Dermis blood vessel endothelial cell (primary cell): ENCODE measurements at places on chromosomes 5 and 9. TPM values are rescaled to one million over a fixed set of nuclear protein-coding genes. Genes with fewer than 3 reads are reported as not detected.
A peak's percentile ranks its signal among the peaks of the same experiment; 100 is the strongest.

The SMC2 gene
- 15.5 and 38.1 TPM in 2 replicates for total RNA-seq

The SPATA31A6 gene
- not detected in 2 replicates for total RNA-seq

The PAX5 gene
- not detected in 2 replicates for total RNA-seq

The LRRC70 gene
- 48.4 and 60.8 TPM in 2 replicates for total RNA-seq

The PLPP6 gene
- total RNA-seq, result 6.1 and 8.0 TPM in 2 replicates

The BTNL9 gene
- total RNA-seq, result 0.05 and 0.17 TPM in 2 replicates

The IL4 gene
- not detected in 2 replicates for total RNA-seq

The HAVCR2 gene
- total RNA-seq, result under 0.01 and 0.09 TPM in 2 replicates

The PCDHGA10 gene
- total RNA-seq, result 4.7 and 6.0 TPM in 2 replicates

The MARCHF6 gene
- 63.8 and 116 TPM in 2 replicates for total RNA-seq

The FCHO2 gene
- total RNA-seq, result 26.2 and 31.8 TPM in 2 replicates

The PTGR1 gene
- total RNA-seq, result 23.3 and 27.6 TPM in 2 replicates

The LCN1 gene
- not detected in 2 replicates for total RNA-seq

The PRDM9 gene
- not detected in 2 replicates for total RNA-seq

The REEP2 gene
- 0.68 and 1.5 TPM in 2 replicates for total RNA-seq

- DNase-seq, result no peak
These were observed 26.4 kb downstream of the PTPN3 start for GRCh38 chr9:109471475-109472393.

DNA sequence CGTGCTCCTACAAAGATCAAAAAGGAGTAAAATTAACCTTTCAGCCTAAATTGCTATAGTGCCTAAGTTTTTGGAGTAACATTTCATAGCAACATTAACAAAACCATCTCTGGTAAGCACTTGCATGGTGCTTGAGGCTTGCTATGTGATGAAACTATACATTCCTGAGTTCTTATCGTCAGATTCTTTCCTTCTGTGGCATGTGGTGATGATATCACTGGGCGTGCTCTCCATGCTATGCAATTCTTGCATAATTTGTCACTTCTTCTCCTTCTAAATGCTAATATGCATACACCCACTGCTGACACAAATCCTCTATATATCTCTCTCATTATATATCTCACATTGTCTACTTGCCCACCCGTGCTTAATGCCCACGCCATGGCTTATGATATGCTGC is 2019.9 kb downstream of the MAT2B start:
- DNase-seq, result no peak

DNA sequence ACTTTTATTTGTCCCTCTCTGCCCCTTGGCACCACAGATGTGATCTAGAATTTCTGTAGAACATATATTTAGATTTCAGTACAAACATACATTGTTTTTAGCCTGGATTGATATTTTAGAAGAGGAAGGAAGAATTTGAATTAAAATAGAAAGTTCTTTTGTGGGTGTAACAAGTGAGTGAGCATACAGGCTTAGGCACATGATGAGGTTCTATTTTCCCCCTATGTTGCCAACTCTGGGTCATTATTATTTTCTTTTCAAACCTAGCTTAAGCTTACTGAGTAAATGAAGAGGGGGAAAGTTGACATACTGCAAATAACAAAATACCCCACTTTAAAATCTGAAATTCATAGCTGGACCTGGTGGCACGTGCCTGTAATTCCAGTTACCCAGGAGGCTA is 102.9 kb downstream of the GCNT1 start:
- DNase-seq, result no peak

GRCh38 chr5:129400395-129400983 is 59.6 kb upstream of the ADAMTS19 start:
- peak; percentile 0 for DNase-seq

GRCh38 chr5:883475-884181 is 9.0 kb downstream of the BRD9 start:
- no peak for DNase-seq

GRCh38 chr5:153672347-153673090 is 182.0 kb downstream of the GRIA1 start:
- DNase-seq, result peak; percentile 79

DNA sequence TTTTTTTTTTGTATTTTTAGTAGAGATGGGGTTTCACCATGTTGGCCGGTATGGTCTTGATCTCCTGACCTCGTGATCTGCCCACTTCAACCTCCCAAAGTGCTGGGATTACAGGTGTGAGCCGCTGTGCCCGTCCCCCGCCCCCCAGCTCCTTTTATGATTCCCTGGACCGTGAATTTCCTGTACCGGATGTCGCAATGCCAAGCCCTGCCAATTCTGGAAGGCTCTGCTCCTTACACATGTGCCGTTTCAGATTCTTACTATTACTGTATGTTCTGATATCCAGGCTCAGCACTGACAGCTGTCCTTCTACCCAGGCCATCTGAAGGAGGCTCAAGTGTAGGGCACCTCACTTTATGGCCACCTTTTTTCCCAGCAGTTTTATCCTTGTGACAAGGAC is 100.1 kb downstream of the PLCXD3 start:
- no peak for DNase-seq

DNA sequence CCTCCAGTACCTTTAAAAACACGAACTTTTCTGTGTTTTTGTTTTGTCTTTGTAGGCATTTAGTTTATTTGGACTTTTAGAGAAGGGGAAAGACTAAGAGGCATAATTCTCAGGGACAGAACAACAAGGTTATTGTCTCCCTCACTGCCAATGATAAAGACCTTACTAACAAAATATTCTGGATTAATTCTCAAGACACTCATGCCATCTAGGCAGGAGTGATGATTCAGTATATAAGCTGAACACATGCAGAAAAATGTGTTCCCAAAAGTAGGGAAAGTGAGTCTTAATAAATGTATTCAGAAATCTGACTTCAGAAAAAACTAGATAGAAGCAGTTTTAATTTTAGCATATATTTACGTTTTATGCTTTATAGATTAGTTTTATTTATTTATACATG is 17.4 kb upstream of the ASPN start:
- no peak for DNase-seq

DNA sequence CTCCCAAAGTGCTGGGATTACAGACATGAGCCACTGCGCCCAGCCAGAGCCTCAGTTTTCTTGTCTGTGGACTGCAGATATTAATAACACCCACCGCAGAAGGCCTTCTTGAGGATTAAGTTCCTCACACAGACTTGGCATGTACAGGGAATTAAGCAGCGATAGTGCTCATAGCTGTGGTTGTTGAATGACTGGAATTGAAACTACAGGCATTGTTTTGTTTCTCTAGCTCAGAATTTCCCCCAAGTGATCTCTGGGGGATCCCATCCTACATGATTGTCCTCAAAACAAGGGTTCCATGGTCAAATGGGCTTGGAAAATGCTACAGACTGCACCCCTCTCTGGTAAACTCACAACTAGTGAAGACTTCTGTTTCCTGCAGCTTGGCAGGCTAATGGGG is 44.2 kb upstream of the TDRD7 start:
- no peak for DNase-seq

DNA sequence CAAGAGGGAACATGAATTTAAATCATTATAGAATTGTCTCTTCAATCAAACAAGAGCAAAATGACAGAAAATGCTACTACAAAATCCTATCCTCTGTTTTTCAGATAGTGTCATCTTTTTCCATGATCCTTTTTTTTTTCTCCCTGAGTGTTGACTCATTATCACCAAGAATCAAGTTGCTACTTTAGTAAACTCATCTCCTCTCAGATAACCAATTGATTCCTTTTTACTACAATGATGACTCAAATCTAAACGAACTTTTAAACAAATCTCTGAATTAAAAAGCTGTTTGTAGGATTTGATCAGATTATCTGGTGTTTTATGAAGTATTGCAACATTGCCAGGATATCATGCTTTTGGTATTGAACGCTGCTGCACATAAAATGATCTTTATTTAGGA is 23.9 kb upstream of the IL7R start:
- DNase-seq, result no peak

DNA sequence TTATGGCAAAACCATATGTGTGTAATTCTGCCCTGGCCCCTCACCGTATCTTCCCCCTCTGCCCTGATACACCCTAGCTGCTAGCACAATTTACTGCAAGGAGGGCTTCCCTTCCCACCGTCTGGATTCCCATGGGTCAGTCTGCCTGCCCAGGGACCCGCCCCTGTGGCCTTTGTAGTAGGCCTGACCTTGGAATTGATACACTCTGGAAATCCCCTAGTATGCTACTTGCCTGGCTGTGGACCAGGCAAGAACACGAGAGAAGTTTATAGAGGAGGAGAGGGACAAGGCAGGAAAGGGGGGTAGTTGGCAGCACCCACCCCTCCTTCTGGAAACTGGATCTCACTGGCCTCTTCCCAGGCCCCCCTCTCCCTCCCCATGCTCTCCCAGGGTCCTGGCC is 115.8 kb upstream of the CCL21 start:
- no peak for DNase-seq

GRCh38 chr5:137372016-137372772 is 126.9 kb downstream of the SPOCK1 start:
- DNase-seq, result no peak

GRCh38 chr9:13431222-13431536 is 151.7 kb upstream of the MPDZ start:
- no peak for DNase-seq

- peak; percentile 46 for DNase-seq
These were observed 313.6 kb downstream of the KCTD16 start for GRCh38 chr5:144484124-144484897.

DNA sequence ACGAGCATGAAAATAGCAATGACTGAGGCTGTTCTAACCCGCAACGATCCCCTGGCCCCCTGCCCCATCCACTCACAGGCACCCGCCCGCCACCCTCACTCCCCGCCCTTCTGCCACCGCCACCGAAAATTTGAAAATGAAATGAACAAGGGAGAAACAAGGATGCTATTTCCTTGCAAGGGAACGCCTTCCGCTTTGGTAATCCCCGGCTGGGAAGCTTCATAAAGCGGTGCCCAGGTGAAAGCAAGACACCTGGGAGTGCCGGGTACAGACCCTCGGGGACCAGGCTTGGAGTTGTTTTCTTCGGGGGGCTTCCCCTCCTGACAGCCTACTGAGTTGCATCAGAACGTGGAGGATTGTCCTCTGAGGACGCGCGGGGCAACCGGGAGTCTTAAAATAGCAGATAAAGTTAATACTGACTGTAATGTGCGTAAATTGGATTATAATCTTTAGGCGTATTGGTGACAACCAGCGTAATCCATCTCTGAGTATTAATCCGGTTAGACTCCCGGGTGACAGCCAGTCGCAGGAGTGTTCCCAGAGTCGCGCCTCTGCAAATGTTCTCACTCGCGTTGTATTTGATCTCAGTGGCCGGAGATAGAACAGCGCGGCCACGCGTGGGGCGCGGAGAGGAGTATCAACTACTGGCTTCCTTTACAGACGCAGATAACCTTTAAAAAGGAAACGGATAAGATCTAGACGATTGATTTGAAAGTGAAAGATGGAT is 885 bp upstream of the MLLT3 start:
- peak; percentile 16 for DNase-seq

GRCh38 chr9:70672161-70672649 is 257.7 kb upstream of the KLF9 start:
- no peak for DNase-seq

GRCh38 chr9:25602400-25603044 is 75.7 kb downstream of the TUSC1 start:
- no peak for DNase-seq

GRCh38 chr5:178083922-178084321 is 29.4 kb upstream of the N4BP3 start:
- DNase-seq, result no peak

DNA sequence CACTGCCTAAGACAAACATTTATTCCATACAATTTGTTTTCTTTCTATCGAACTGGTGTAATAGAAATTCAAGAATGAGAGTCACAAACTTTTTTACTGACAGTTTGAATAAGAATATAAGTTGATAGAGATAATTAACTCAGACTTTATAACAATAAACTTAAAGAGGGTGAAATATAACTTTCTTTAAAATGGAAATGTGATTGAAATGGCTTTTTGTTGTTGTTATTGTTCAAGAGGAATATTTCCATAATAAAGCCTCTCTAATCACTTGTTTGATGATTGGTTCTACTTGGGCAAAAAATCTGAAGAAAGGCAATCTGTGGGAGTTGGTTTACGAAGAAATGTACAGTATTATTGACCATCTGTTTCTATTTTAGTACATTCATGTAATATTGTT is 79.3 kb downstream of the ST8SIA4 start:
- no peak for DNase-seq

DNA sequence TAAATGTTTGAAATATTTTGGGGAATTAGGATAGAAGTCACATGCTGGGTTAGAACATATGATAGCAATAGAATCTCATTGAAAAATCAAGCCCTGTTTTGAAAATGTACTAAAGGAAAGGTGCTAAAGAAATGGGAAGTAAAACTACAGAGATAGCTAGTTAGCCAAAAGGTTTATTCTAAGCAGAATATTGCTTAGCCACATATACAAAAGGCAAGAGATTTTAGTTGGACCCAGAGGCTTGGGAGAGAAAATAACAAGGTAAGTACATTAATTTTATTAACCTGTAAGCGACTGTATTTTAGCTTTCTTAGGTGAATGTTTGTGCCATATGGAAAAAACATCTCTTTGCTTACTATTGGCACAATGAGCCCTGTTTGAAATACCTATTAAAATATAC is 108.3 kb downstream of the RPS23 start:
- DNase-seq, result no peak

GRCh38 chr5:147160902-147161700 is 73.7 kb upstream of the STK32A start:
- no peak for DNase-seq
